Upper lobe of left lung (tissue), 6 donors: ENCODE measurements at places on chromosomes 11 and 22.
A peak's percentile ranks its signal among the peaks of the same experiment; 100 is the strongest.

DNA sequence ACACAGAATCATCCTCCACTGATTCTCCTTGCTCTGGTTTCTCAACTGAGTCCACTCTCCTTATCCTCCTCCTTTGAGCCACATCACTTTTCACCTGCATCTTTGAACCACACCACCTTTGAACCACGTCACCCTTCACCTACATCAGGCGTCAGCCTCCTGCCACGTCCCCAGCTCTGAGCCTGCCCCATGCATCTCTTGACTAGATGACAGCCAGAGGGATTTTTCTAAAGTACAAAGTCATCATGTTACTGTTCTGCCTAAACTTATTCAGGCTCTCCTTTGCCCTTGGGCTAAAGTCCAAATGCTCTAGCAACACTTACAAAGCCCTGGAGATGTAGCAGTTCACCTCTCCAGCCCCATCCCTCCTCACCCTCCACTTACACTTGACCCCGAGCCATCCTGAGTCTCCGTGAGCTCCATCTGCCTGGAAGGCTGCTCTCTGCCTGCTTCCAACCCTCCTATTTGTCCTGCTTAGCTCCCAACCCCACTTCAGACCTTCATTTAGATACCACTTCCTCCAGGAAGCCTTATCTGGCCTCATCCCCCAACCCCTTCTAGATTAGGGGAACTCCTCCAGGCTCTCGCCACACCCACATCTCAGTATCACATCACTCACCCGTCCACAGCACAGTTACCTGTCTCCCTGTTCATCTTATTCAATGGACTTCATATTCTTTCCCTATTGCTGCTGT lies 3.7 kb upstream of the MS4A10 start:
- no peak overlapping the region for H3K4me3 ChIP-seq
- no peak overlapping the region for H3K27ac ChIP-seq
- DNase-seq: no peak
- H3K27me3 ChIP-seq: no peaks in the 10 kb centered on the region

GRCh38 chr22:30452861-30453260 lies 19.0 kb downstream of the SEC14L3 start:
- H3K27ac ChIP-seq: no peak overlapping the region
- no peaks in the 10 kb centered on the region for H3K4me1 ChIP-seq
- DNase-seq: no peak
- no peaks in the 10 kb centered on the region for H3K27me3 ChIP-seq
- no peak overlapping the region for H3K4me3 ChIP-seq

DNA sequence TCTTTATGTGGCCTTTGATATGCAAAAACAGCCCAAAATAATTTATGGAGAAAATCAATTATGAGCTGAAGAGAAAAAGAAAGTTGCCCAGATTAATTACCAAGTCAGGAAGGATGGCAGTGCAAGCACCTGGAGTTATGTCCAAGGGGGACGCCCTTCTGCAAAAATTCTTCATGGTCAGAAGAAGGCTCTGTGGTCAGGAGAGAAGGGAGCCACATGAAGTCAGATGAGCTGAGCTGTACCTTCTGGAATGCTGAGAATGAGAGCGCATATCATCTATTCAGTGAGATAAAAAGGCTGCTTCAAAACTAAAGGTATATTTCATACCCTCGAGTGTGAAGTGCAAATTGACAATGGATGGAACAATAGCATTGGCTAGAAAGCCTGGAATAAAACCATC lies 607.4 kb downstream of the NTM start:
- no peak overlapping the region for H3K27ac ChIP-seq
- no peaks in the 10 kb centered on the region for H3K36me3 ChIP-seq
- H3K4me3 ChIP-seq: no peak overlapping the region
- no peak for DNase-seq
- H3K27me3 ChIP-seq: no peaks in the 10 kb centered on the region
- no peaks in the 10 kb centered on the region for H3K4me1 ChIP-seq

GRCh38 chr22:45948081-45948648 lies 28.8 kb downstream of the WNT7B start:
- peak; percentile 69 for DNase-seq
- H3K4me3 ChIP-seq: no peak overlapping the region
- H3K27me3 ChIP-seq: no peaks in the 10 kb centered on the region
- no peak overlapping the region for H3K27ac ChIP-seq

- no peaks in the 10 kb centered on the region for H3K27me3 ChIP-seq
- DNase-seq: no peak
- H3K4me3 ChIP-seq: no peak overlapping the region
- peaks cover 17% of the 10 kb centered on the region for H3K4me1 ChIP-seq
Measured at GRCh38 chr22:37275622-37276021, 6.7 kb upstream of the CYTH4 start.

GRCh38 chr11:15636521-15637089 lies 521.9 kb downstream of the INSC start:
- H3K27ac ChIP-seq: peak overlapping the region; percentile 49
- no peaks in the 10 kb centered on the region for H3K36me3 ChIP-seq
- H3K4me3 ChIP-seq: no peak overlapping the region
- no peaks in the 10 kb centered on the region for H3K27me3 ChIP-seq
- DNase-seq: no peak
- H3K4me1 ChIP-seq: no peaks in the 10 kb centered on the region

DNA sequence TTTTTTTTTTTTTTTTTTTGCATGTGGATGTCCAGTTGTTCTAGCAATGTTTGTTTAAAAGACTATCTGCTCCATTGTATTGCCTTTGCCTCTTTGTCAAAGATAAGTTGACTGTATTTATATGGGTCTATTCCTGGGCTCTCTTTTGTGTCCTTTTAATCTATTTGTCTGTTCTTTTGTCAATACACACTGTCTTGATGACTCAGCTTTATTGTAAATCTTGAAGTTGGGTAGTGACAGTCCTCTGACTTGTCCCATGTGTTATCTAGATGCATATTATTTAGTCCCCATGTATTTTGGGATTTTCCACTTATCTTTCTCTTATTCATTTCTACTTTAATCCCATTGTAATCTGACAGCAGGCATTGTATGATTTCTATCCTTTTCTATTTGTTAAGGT lies 3.3 kb downstream of the CCDC81 start:
- DNase-seq: no peak
- no peaks in the 10 kb centered on the region for H3K36me3 ChIP-seq
- no peak overlapping the region for H3K27ac ChIP-seq
- peaks cover 6% of the 10 kb centered on the region for H3K4me1 ChIP-seq
- no peaks in the 10 kb centered on the region for H3K27me3 ChIP-seq

DNA sequence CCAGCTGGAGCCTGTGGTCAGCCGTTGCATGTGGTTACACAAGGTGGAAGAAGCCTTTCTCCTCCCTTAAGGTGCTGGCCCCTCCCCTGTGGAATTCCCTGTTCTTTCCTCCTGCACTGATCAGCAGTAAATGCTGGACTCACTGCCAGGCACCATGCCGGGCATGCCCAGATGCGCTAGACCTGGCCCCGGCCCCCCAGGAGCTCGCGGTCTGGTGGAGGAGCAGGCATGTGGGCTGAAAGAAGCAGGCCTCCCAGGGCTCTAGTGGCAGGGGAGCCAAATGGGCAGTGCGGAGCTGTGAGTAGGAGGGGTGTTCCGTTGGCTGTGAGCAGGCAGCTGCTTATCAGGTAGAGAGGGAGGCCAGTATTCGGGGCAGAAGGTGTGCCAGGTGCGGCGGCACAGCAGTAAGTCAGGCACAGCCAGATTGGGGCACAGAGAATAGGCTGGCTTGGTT lies 10.2 kb downstream of the DGKZ start:
- peak overlapping the region; percentile 67 for H3K27ac ChIP-seq
- no peak overlapping the region for H3K4me3 ChIP-seq
- H3K4me1 ChIP-seq: peaks cover 66% of the 10 kb centered on the region

- H3K27me3 ChIP-seq: no peaks in the 10 kb centered on the region
- no peak overlapping the region for H3K4me3 ChIP-seq
- H3K36me3 ChIP-seq: no peaks in the 10 kb centered on the region
- H3K4me1 ChIP-seq: no peaks in the 10 kb centered on the region
- DNase-seq: peak; percentile 34
- H3K27ac ChIP-seq: no peak overlapping the region
Measured at GRCh38 chr22:34414467-34415440, 494.5 kb upstream of the LARGE1 start.

DNA sequence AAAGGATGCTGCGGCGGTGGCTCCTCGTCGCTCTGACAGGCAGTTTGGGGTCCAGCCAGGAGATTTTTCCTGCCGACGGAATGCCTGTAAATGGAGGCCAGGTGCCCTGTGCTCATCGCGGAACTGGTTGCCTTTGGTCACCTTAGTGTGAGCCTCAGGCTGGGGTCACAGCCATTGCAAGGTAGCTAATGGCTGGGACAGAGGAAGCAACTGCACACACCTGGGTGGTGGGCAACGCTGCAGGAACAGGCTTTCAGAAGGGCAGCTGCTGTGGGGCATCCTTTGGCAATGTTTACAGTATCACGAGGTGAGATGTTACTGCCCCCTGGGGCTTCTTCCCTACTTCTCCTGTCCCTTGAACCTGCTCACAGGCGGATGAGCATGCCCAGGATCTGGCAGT lies 205.5 kb downstream of the GRIK4 start:
- H3K4me3 ChIP-seq: no peak overlapping the region
- no peaks in the 10 kb centered on the region for H3K27me3 ChIP-seq
- H3K4me1 ChIP-seq: no peaks in the 10 kb centered on the region
- no peak overlapping the region for H3K27ac ChIP-seq

GRCh38 chr11:46801694-46802470 lies 44.2 kb downstream of the CKAP5 start:
- no peaks in the 10 kb centered on the region for H3K27me3 ChIP-seq
- H3K4me1 ChIP-seq: no peaks in the 10 kb centered on the region
- no peak overlapping the region for H3K4me3 ChIP-seq
- H3K36me3 ChIP-seq: peaks cover 7% of the 10 kb centered on the region
- no peak overlapping the region for H3K27ac ChIP-seq

GRCh38 chr22:41300661-41301060 lies 664 bp upstream of the ZC3H7B start:
- H3K4me3 ChIP-seq: no peak overlapping the region
- DNase-seq: no peak
- no peaks in the 10 kb centered on the region for H3K36me3 ChIP-seq
- peak overlapping the region; percentile 91 for H3K27ac ChIP-seq
- no peaks in the 10 kb centered on the region for H3K27me3 ChIP-seq

DNA sequence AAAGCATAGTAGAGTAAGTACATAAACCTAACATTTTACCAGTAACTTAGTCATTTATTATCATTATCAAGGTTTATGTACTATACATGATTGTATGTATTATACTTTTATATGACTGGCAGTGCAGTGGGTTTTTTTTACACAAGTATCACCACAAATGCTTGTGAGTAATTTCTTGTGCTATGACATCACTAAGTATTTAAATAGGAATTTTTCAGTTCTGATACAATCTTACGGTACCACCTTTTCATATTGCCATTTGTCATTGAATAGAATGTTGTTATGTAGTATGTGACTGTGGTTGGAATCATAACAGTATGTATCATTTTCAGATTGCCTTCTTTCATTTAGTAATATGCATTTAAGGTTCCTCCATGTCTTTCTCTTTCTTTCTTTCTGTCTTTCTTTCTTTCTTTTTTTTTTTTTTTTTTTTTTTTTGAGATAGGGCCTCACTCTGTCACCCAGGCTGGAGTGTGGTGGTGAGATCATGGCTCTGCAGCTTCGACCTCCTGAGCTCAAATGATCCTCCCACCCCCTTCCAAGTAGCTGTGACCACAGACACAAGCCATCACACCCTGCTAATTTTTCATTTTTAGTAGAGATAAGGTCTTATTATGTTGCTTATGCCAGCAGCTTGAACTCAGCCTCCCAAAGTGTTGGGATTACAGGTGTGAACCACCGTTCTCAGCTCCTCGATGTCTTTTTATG lies 18.6 kb downstream of the ATM start:
- H3K4me3 ChIP-seq: no peak overlapping the region
- peaks cover 8% of the 10 kb centered on the region for H3K4me1 ChIP-seq
- no peak overlapping the region for H3K27ac ChIP-seq
- H3K36me3 ChIP-seq: no peaks in the 10 kb centered on the region
- no peak for DNase-seq
- H3K27me3 ChIP-seq: no peaks in the 10 kb centered on the region

GRCh38 chr11:121841487-121842191 lies 274.4 kb downstream of the BLID start:
- DNase-seq: no peak
- H3K27me3 ChIP-seq: no peaks in the 10 kb centered on the region

GRCh38 chr11:122241566-122241965 lies 125.6 kb upstream of the BLID start:
- no peaks in the 10 kb centered on the region for H3K36me3 ChIP-seq
- no peaks in the 10 kb centered on the region for H3K27me3 ChIP-seq
- no peak overlapping the region for H3K27ac ChIP-seq
- no peaks in the 10 kb centered on the region for H3K4me1 ChIP-seq

GRCh38 chr11:43868852-43869567 lies 11.6 kb upstream of the ALKBH3 start:
- no peak overlapping the region for H3K4me3 ChIP-seq
- no peak for DNase-seq
- H3K27ac ChIP-seq: peak overlapping the region; percentile 23
- no peaks in the 10 kb centered on the region for H3K27me3 ChIP-seq

DNA sequence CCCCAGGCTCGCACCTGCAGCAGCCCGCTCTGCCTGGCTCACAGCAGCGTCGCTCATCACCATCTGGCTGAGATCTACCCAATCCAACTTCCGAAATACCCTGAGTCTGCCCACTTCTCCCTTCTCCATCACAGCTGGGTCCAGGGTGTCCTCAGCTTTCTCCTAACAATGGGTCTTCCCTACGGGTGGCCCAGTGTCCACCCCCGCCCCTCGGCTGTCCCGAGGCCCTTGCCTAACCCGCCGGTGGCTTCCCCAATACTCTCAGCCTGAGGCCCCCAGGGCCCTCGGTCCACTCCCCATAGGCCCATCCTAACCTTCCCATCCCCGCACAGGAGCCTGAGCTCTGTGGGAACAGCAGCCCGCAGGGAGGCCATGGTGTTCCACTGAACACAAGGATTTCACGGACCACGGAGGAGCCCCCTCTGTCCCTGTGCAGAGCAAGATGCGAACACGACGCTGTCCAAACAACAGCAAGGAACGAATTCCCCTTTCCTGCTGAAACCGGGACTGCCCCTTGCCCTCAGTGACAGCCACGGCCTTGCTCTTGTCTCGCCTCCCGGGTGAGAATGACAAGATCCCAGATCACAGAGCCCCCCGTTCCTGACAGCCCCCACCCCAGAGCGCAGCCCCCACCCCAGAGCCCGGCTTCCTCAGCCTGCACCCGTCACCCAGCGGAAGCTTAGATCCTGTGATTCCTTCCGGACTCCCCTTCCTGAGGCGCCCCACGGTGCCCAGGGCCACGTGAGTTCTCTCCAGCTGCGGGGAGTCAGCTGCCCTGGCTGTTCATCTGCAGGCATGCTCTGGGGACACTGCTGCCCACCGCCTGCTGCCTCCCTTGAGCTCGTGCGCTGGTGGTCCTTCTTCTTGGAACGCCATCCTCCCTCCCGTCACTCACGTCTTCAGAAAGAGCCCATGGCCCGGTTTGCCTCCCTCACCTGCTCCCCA lies 48.8 kb upstream of the CARS1 start:
- no peaks in the 10 kb centered on the region for H3K4me1 ChIP-seq
- DNase-seq: peak; percentile 15
- peaks cover 11% of the 10 kb centered on the region for H3K36me3 ChIP-seq

GRCh38 chr11:71895961-71896360 lies 17.7 kb downstream of the DEFB131B start:
- H3K36me3 ChIP-seq: no peaks in the 10 kb centered on the region
- DNase-seq: no peak
- no peak overlapping the region for H3K27ac ChIP-seq
- no peak overlapping the region for H3K4me3 ChIP-seq
- H3K4me1 ChIP-seq: no peaks in the 10 kb centered on the region

GRCh38 chr22:41410311-41410751 lies 28.6 kb downstream of the TEF start:
- DNase-seq: peak; percentile 90
- H3K36me3 ChIP-seq: no peaks in the 10 kb centered on the region
- peak overlapping the region; percentile 99 for H3K27ac ChIP-seq
- H3K4me3 ChIP-seq: no peak overlapping the region
- H3K27me3 ChIP-seq: no peaks in the 10 kb centered on the region

GRCh38 chr11:128961645-128962044 lies 19.0 kb upstream of the TP53AIP1 start:
- no peak overlapping the region for H3K4me3 ChIP-seq
- no peaks in the 10 kb centered on the region for H3K27me3 ChIP-seq
- H3K4me1 ChIP-seq: peaks cover 7% of the 10 kb centered on the region
- DNase-seq: no peak
